Thoracic aorta (tissue), 2 donors: ENCODE measurements at places on chromosomes 3 and 15.

GRCh38 chr3:116083683-116084082 lies 361.6 kb downstream of the LSAMP start:
- no peak for DNase-seq

- no peak for DNase-seq
Measured at GRCh38 chr15:65354835-65355172, 23.0 kb downstream of the IGDCC3 start.

GRCh38 chr15:92936693-92937092 lies 36.6 kb downstream of the CHD2 start:
- DNase-seq, result no peak

DNA sequence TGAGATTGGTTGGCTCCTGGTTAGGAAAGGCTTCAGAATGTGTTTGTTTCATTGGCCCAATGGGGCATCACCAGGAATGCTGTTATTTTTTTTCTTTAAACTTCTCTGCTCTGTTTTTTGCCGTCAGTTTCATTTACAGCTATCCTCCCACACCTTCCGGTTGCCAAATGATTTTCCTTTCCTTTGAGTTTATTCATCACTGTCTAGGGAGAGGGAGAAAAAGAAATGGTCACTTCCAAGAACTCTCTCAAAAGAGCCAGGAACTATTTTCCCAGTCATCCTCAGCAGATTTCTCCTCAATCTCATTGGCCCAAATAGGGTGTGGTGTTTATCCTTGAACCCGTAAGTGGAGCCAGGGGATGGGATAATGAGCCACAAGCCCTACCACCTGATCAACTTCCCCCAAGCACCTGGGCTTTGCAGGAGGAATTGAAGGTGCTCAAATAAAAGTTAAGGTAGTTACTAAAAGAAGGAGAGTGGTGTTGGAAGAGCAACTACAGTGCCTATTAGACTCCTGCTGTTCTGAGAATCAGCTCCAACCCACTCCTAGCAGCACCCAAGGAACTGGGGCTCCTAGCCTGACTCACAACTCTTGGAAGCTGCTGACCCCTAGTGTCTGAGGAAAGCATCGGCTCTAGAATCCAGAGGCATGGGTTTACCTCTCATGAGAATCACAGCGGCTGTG lies 183.8 kb upstream of the IL12A start:
- DNase-seq, result peak; percentile 41

- DNase-seq, result no peak
Measured at GRCh38 chr3:58492494-58492905, 604 bp downstream of the KCTD6 start.

GRCh38 chr15:100869151-100869999 lies 10.3 kb upstream of the ALDH1A3 start:
- DNase-seq, result no peak

GRCh38 chr3:167241048-167241845 lies 138.8 kb downstream of the ZBBX start:
- DNase-seq, result no peak

GRCh38 chr15:62357431-62357830 lies 192.3 kb upstream of the C2CD4B start:
- DNase-seq, result no peak

GRCh38 chr15:70358011-70358819 lies 260.5 kb upstream of the TLE3 start:
- no peak for DNase-seq

GRCh38 chr15:60423537-60423936 lies 25.8 kb upstream of the ANXA2 start:
- no peak for DNase-seq

GRCh38 chr3:195163719-195164572 lies 107.0 kb downstream of the XXYLT1 start:
- DNase-seq, result no peak

DNA sequence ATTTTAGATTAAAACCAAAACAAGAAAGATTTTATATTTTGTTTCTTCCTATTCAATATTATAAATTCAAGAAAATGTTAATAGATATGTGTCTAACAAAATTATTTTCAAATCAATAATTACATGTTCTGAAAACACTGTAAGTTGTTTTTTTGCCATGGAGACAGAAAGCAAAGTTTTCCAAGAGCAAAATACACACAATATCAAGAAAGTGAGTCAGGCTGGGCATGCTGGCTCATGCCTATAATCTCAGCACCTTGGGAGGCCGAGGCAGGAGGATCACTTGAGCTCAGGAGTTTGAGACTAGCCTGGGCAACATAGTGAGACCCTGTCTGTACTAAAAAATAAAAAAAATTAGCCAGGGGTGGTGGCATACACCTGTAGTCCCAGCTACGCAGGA lies 71.7 kb downstream of the TTC23 start:
- DNase-seq, result no peak

GRCh38 chr3:21664996-21665395 lies 86.0 kb downstream of the ZNF385D start:
- no peak for DNase-seq

- no peak for DNase-seq
Measured at GRCh38 chr3:183930086-183930485, 45.4 kb upstream of the PARL start.

- no peak for DNase-seq
Measured at GRCh38 chr15:41927536-41927935, 33.7 kb upstream of the SPTBN5 start.

DNA sequence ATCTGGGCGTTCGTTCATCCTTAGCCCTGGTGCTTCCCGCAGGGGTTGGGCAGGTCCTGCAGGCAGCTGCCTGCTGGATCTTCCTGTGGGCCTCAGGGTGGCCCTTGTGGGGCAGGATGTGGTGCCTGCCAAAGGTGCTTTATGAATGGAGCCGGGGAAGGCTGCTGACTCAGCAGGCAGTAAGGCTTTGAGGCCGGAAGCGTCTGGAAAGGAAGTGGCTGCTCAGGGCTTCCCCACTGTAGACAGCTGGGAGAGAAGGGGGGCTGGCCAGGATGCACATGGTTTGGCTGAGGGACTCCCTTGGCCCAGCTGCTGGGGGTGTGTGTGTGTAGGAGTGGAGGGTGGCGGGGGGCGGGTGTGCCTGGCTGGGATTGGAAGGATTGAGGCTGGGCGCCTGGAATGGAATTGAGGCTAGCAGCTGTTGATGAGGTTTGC lies 12.9 kb downstream of the CD276 start:
- DNase-seq, result peak; percentile 18

GRCh38 chr3:52845157-52845556 lies 10.3 kb upstream of the MUSTN1 start:
- DNase-seq, result peak; percentile 36

- DNase-seq, result no peak
Measured at GRCh38 chr3:112136046-112136445, 3.0 kb upstream of the GCSAM start.

DNA sequence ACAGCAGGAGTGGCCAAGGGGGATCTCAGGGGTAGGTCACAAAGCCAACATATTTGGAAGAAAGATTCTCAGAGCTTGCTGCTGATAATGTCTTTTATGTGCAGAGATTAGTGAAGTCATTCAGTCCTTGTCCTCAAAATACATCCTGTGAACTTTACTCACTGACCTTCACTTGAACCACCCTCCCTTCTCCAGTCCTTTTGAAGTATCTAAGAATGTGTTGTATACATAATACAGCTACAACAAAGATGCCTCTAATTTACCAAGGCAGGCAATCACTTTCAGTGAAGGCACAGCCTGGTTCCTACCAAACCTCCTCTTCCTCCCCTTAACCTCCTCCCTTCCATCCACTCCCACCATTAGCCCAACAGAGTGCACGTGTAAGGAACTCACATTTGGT lies 38.3 kb downstream of the ETV5 start:
- DNase-seq, result no peak

DNA sequence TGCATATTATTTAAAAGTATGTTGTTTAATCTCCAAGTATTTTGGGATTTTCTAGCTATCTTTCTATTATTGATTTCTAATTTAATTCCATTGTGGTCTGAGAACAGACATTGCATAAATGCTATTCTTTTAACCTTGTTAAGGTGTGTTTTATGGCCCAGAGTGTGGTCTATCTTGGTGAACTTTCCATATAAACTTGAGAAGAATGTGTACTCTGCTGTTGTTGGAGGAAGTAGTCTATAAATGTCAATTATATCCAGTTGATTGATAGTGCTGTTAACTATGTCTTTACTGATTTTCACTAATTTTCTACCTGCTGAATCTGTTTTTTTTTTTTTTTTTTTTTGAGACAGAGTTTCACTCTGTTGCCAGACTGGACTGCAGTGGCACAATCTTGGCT lies 180.9 kb downstream of the ZNF621 start:
- DNase-seq, result no peak

DNA sequence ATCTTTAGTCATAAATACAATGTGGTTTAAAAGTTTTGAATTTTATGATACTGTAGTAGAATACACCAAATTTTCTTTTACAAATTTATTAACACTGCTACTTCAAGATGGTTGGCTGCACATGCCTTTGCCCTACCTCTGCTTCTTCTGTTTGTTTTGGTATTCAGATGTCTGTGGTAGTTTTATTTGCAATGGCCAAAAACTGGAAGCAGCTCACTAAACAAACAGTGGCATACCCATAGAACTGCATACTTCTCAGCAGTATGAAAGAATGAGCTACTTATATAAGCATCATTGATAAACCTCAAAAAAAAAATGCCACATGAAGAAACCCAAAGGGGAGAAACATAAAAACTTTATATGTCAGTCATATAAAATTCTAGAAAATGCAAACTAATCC lies 19.5 kb downstream of the ARIH2 start:
- DNase-seq, result no peak
